ENCODE measurements at places on chromosomes 2 and 18. TPM values are rescaled to one million over a fixed set of nuclear protein-coding genes. Genes with fewer than 3 reads are reported as not detected.

DNA sequence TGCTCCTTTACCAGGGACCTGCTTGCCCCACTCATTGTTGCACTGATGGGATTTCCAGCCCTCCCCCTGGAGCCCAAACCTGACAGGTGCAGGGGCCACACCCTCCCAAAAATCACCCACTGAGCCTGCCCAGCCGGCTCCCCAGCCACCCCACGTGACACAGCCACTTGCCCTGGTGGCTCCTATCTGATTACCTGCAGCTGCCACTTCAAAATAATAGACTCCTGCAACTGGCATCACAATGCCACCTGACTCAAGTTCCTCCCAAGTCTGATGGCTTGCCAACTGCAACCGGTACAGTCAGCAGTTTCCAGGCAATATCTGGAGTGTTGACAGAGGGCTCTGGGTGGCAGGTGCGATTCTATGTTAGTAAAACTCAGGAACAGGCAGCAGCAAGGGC, 66.2 kb downstream of the CRACDL start:
- DNase-seq, result no peak

DNA sequence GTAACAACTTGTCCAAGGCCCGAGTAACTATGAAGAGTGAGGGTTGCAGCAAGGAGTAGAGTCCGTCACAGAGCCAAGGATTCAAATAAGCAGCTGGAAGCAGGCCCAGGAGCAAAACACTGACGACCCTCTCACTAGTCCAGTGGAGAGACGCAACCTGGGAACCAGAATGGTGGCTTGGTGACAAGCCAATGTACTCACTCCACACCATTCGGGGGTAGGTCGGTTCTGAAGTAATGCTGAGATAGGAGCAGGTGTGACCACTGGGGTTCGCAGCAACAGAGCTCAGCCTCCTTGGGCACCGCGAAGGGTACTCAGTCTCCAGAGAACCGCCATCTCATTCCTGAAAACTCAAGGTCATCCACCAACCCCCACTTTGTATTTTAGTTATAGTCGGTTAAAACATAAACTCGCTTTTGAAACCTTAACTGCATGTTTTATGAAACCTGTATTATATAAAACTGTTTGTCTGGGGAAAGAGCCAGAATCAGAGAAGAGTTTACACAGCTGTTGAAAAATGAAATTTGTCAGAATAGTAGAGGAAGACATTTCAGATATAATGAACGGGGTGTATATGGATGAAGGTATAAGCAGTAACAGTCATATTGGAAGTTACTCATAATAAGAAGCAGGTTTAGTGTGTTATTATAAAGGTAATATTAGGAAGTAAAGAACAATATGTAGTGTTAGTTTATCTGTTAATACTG, 8.6 kb downstream of the ANKRD62 start:
- no peak for DNase-seq

DNA sequence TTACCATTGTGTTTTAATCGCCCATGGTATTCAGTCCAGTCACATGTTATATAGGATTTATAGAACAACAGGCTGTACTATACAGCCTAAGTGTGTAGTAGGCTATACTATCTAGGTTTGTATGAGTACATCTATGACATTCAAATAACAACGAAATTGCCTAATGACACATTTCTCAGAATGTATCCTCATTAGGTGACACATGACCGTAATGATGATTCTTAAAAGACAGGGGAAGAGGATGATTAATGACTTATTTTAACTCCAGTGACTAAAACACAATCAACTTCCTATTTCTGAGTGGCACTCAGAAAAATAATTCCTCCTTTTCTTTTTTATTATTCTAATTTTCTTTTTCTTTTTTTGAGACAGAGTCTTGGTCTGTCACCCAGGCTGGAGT, 63.0 kb upstream of the ACSL3 start:
- no peak for DNase-seq

- no peak for DNase-seq
Observed at GRCh38 chr2:78486565-78486964, 538.9 kb upstream of the REG3G start.

GRCh38 chr18:45167631-45168280, 447.5 kb upstream of the SLC14A2 start:
- no peak for DNase-seq

DNA sequence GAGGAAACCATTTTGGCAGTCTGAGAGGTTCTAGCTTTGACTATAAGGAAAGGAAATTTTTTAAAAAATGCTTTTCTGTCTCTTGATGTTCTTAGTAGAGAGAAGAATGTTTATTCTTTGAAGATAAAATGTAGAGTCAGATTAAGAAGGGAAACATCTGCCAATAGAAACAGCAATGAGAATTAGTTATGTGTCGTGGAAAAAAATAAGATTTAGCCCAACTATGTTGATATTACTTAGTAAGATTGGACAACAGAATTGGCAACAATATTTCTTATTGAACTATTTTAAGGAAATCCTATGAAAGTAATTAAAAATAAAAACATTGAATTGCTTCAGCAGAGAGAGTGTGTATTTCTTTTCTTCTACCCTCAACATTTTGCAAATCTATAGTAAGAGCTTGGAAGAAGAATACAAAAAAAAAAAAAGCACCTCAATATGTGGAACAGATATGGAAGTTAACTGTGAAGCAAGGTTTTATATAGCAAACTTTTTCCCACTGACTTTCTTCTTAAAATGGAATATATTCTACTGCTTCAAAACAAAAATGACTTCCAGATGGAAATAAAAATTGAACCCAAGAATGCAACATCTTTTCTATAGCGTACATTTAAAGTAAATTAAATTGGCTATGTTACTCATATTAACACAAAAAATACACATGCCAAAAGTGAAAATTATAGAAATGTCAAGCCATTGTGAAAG, 177.9 kb downstream of the FAM124B start:
- no peak for DNase-seq

NYAP2 gene
- not detected for total RNA-seq

FBXO48 gene
- total RNA-seq, result 0.54 TPM
